ENCODE measurements at places on chromosomes 11 and 22. TPM values are rescaled to one million over a fixed set of nuclear protein-coding genes. Genes with fewer than 3 reads are reported as not detected.

The USH1C gene
- total RNA-seq, result not detected

The PRRG4 gene
- not detected for total RNA-seq

The C11orf58 gene
- 119 TPM for total RNA-seq

The PATE2 gene
- not detected for total RNA-seq

The FOSL1 gene
- 26.8 TPM for total RNA-seq

The OR10S1 gene
- not detected for total RNA-seq

The SLC5A1 gene
- not detected for total RNA-seq

The SCGB2A2 gene
- total RNA-seq, result not detected

The BIK gene
- total RNA-seq, result not detected

The GRM5 gene
- total RNA-seq, result 0.08 TPM

The MAPK1 gene
- total RNA-seq, result 31.4 TPM

The OR51V1 gene
- total RNA-seq, result not detected

The NADSYN1 gene
- total RNA-seq, result 39.3 TPM

The CD3G gene
- not detected for total RNA-seq

The FXYD2 gene
- not detected for total RNA-seq

The TSGA10IP gene
- not detected for total RNA-seq

The APOBEC3C gene
- total RNA-seq, result 31.0 TPM

The MYRF gene
- total RNA-seq, result 7.6 TPM

The TRIM51 gene
- not detected for total RNA-seq

The DCHS1 gene
- total RNA-seq, result 18.1 TPM

The THY1 gene
- total RNA-seq, result 249 TPM

The AIFM3 gene
- total RNA-seq, result 0.80 TPM

Data from epithelial cell of alveolus of lung (primary cell).